A549 treated with AZD2906 at 1 μM for 4 hours (cell line): ENCODE measurements at places on chromosomes 1 and 21. TPM values are rescaled to one million over a fixed set of nuclear protein-coding genes. Genes with fewer than 3 reads are reported as not detected.

TENT5C gene
- total RNA-seq: 0.06 to 0.13 TPM (median 0.09 TPM) in 5 replicates

GPR157 gene
- 4.3 to 7.9 TPM (median 4.5 TPM) in 5 replicates for total RNA-seq

LCE6A gene
- not detected in 5 replicates for total RNA-seq

ZNF593OS gene
- 0.18 to 0.28 TPM in 2 of 5 replicates, not detected in the others for total RNA-seq

C1orf210 gene
- 0.07 TPM in 1 of 5 replicates, not detected in the others for total RNA-seq

ANKRD65 gene
- 0.03 to 0.10 TPM (median 0.07 TPM) in 3 of 5 replicates, not detected in the others for total RNA-seq

HJV gene
- not detected in 5 replicates for total RNA-seq

FMOD gene
- 0.05 to 0.19 TPM in 2 of 5 replicates, not detected in the others for total RNA-seq

AADACL4 gene
- total RNA-seq: not detected in 5 replicates

GOLT1A gene
- 3.3 to 7.0 TPM (median 5.1 TPM) in 5 replicates for total RNA-seq

LRP8 gene
- total RNA-seq: 27.4 to 38.4 TPM (median 34.1 TPM) in 5 replicates

KRTAP19-1 gene
- total RNA-seq: not detected in 5 replicates

DAP3 gene
- total RNA-seq: 106 to 133 TPM (median 109 TPM) in 5 replicates

RFX5 gene
- 18.1 to 21.5 TPM (median 20.6 TPM) in 5 replicates for total RNA-seq

LY9 gene
- 0.12 to 0.23 TPM (median 0.15 TPM) in 5 replicates for total RNA-seq

C1orf226 gene
- 0.79 to 1.1 TPM (median 0.86 TPM) in 5 replicates for total RNA-seq

SIPA1L2 gene
- total RNA-seq: 6.4 to 7.4 TPM (median 6.7 TPM) in 5 replicates

GLIS1 gene
- 0.02 to 0.07 TPM (median 0.06 TPM) in 5 replicates for total RNA-seq

EDN2 gene
- total RNA-seq: 35.9 to 53.7 TPM (median 46.3 TPM) in 5 replicates

RPL11 gene
- total RNA-seq: 1,136 to 1,502 TPM (median 1,454 TPM) in 5 replicates

WDR64 gene
- not detected in 5 replicates for total RNA-seq

HSD3B1 gene
- 0.03 TPM in 1 of 5 replicates, not detected in the others for total RNA-seq

LRRC38 gene
- total RNA-seq: 0.05 to 0.11 TPM (median 0.09 TPM) in 5 replicates

BMP8B gene
- 4.2 to 5.2 TPM (median 5.0 TPM) in 5 replicates for total RNA-seq

ATAD3C gene
- not detected in 5 replicates for total RNA-seq

KRTAP19-3 gene
- total RNA-seq: not detected in 5 replicates

RGL1 gene
- total RNA-seq: 0.61 to 0.81 TPM (median 0.71 TPM) in 5 replicates

CLDN8 gene
- total RNA-seq: not detected in 5 replicates

DENND1B gene
- total RNA-seq: 1.6 to 3.2 TPM (median 2.8 TPM) in 5 replicates

CCDC181 gene
- total RNA-seq: 0.10 to 0.22 TPM (median 0.11 TPM) in 5 replicates

AHDC1 gene
- total RNA-seq: 19.1 to 26.8 TPM (median 21.5 TPM) in 5 replicates

FALEC gene
- total RNA-seq: 0.13 to 0.35 TPM (median 0.26 TPM) in 4 of 5 replicates, not detected in the other

CRYAA gene
- 0.13 to 0.16 TPM in 2 of 5 replicates, not detected in the others for total RNA-seq

OR2M3 gene
- not detected in 5 replicates for total RNA-seq

GBP4 gene
- 0.02 to 0.09 TPM in 2 of 5 replicates, not detected in the others for total RNA-seq

KIF14 gene
- total RNA-seq: 6.9 to 11.2 TPM (median 9.2 TPM) in 5 replicates

GJC2 gene
- 0.34 to 0.54 TPM (median 0.46 TPM) in 5 replicates for total RNA-seq

LCE1B gene
- 0.06 to 0.10 TPM (median 0.08 TPM) in 3 of 5 replicates, not detected in the others for total RNA-seq

ADGRB2 gene
- total RNA-seq: 4.0 to 5.1 TPM (median 4.6 TPM) in 5 replicates

ESPN gene
- 0.43 to 0.79 TPM (median 0.53 TPM) in 5 replicates for total RNA-seq

BTBD8 gene
- 0.36 to 0.86 TPM (median 0.49 TPM) in 5 replicates for total RNA-seq

ARHGEF10L gene
- total RNA-seq: 5.6 to 7.2 TPM (median 6.7 TPM) in 5 replicates

SELENBP1 gene
- total RNA-seq: 6.4 to 8.5 TPM (median 7.8 TPM) in 5 replicates

MYOC gene
- total RNA-seq: not detected in 5 replicates

OLFML2B gene
- 0.49 to 0.64 TPM (median 0.52 TPM) in 5 replicates for total RNA-seq

OR2T2 gene
- not detected in 5 replicates for total RNA-seq

KCNK1 gene
- 16.6 to 24.7 TPM (median 20.6 TPM) in 5 replicates for total RNA-seq

PIK3R3 gene
- total RNA-seq: 1.3 to 2.0 TPM (median 1.5 TPM) in 5 replicates

BNIPL gene
- 0.04 to 0.16 TPM (median 0.15 TPM) in 5 replicates for total RNA-seq

OPRD1 gene
- 0.01 to 0.07 TPM (median 0.02 TPM) in 5 replicates for total RNA-seq

FCAMR gene
- total RNA-seq: not detected in 5 replicates

TIPRL gene
- total RNA-seq: 29.2 to 33.6 TPM (median 32.3 TPM) in 5 replicates

FMO5 gene
- 0.59 to 1.1 TPM (median 0.61 TPM) in 5 replicates for total RNA-seq

NAV1 gene
- 4.2 to 7.5 TPM (median 6.0 TPM) in 5 replicates for total RNA-seq

CLCA1 gene
- total RNA-seq: not detected in 5 replicates

LHX8 gene
- total RNA-seq: 0.62 to 1.0 TPM (median 0.93 TPM) in 5 replicates

CYP4Z1 gene
- not detected in 5 replicates for total RNA-seq
